ENCODE measurements at places on chromosomes 5 and 9. TPM values are rescaled to one million over a fixed set of nuclear protein-coding genes. Genes with fewer than 3 reads are reported as not detected.

ZCCHC7 gene
- polyA plus RNA-seq = 48.1 TPM

SLC45A2 gene
- polyA plus RNA-seq = not detected

PROB1 gene
- 4.1 TPM for polyA plus RNA-seq

GABRP gene
- not detected for polyA plus RNA-seq

ADAM19 gene
- polyA plus RNA-seq = 52.4 TPM

CETN3 gene
- polyA plus RNA-seq = 57.7 TPM

TNFSF15 gene
- polyA plus RNA-seq = not detected

AQP3 gene
- 12.6 TPM for polyA plus RNA-seq

CCL21 gene
- polyA plus RNA-seq = not detected

NUTM2F gene
- not detected for polyA plus RNA-seq

RAD50 gene
- polyA plus RNA-seq = 67.6 TPM

MCC gene
- 0.34 TPM for polyA plus RNA-seq

SHB gene
- 0.90 TPM for polyA plus RNA-seq

PAEP gene
- not detected for polyA plus RNA-seq

MAMDC2 gene
- not detected for polyA plus RNA-seq

TSSK1B gene
- not detected for polyA plus RNA-seq

PCDHA13 gene
- polyA plus RNA-seq = not detected

ADGRD2 gene
- polyA plus RNA-seq = not detected

NOL6 gene
- polyA plus RNA-seq = 47.1 TPM

COL23A1 gene
- polyA plus RNA-seq = 0.26 TPM

FAM200C gene
- polyA plus RNA-seq = 5.7 TPM

SLC9A3 gene
- polyA plus RNA-seq = 2.5 TPM

SOX30 gene
- not detected for polyA plus RNA-seq

ANKHD1 gene
- polyA plus RNA-seq = 76.1 TPM

SEC24A gene
- polyA plus RNA-seq = 23.3 TPM

OR2Y1 gene
- not detected for polyA plus RNA-seq

APBA1 gene
- not detected for polyA plus RNA-seq

Data from GM12878 (cell line).